ENCODE measurements at places on chromosomes 13 and 19. TPM values are rescaled to one million over a fixed set of nuclear protein-coding genes. Genes with fewer than 3 reads are reported as not detected.
A peak's percentile ranks its signal among the peaks of the same experiment; 100 is the strongest.

The C1QTNF9B gene
- total RNA-seq: not detected

The GJB2 gene
- total RNA-seq: 0.80 TPM

The CACNA1A gene
- total RNA-seq: not detected

The PET100 gene
- 155 TPM for total RNA-seq

The TICAM1 gene
- total RNA-seq: 12.0 TPM

The ZNF302 gene
- 32.5 TPM for total RNA-seq

- DNase-seq: no peak
Observed at GRCh38 chr13:113850722-113851479, 13.0 kb downstream of the GAS6 start.

DNA sequence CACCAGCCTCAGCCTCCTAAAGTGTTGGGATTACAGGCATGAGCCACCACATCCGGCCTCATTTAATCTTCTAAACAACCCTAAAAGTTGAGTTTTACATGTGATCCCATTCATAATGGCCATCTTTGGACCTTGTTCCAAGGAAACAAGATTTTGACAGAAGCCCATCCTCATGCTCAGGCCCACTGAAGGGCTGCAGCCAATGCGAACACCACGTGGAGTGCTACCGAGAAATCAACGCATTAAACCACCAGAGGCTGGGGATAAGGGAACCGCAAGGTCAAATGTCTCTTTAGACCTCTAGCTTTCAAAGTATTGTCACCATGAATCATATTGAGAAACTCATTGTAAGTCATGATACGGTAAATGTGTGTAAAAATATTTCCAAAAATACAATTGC lies 49.4 kb upstream of the DOCK9 start:
- DNase-seq: no peak

DNA sequence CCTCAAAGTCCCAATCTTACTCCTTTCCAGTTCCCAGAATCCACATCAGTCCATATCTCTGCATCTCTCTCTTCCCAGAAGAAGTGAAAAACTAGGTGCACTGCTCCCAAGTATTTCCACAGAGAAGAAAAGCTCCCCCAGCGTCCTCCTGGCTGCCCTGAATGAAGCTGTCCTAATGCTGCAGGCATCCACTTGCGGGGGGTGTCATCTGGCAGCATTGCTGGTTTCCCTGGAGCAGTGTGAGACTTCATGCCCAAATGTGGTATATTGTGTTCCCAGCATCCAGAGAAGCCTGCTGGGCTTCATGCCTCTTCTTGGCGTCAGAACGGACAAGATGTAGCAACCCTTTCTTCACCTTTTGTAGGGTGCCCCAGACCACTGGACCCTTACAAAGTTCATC lies 32.9 kb upstream of the ARHGEF7 start:
- DNase-seq: no peak

- no peak for DNase-seq
Observed at GRCh38 chr13:37870895-37871550, 1.5 kb upstream of the TRPC4 start.

DNA sequence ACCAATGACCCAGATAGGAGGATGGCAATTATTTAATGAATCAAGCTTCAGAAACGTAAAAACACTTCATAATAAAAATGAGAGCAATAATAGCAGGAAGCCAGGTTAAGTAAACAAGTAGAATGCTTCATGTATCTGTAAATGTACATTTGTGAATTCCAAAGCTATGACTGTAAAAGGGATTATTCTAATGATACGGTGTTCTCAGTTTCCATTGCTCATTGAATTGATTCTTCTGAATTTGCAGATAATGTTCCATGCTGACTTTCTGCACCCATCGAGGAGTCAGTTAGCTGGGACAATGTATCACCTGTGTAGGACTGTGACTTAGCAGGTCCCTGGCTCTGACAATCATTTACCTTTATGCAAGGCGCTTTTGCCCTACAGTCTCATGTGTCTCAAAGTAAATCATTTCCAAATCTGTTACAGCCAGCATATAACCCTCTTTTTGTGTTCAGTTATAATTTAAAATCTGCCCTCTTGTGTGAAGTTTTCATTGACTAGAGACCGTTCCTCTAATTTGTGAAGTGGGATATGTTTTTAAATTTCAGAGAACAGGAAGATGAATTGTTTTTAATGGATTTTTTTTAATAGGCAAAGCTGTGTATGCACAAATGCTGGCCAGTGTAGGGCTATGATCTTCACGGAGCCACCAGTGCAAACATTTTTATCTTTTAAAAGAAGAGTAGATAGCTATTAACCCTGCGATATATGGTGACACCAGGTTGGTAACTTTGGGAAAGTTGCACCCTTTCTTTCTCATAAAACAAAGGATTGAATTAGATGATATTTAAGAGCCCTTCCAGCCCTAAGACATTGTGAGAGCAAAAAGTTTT lies 267.1 kb downstream of the KLF5 start:
- no peak for DNase-seq

GRCh38 chr19:11421371-11422098 lies 2.4 kb upstream of the RGL3 start:
- DNase-seq: peak; percentile 67

GRCh38 chr19:15779756-15780476 lies 7.5 kb upstream of the OR10H5 start:
- DNase-seq: peak; percentile 47

Data from adrenal gland (tissue), 19 donors.